ENCODE measurements at places on chromosomes 2 and 18.
A peak's percentile ranks its signal among the peaks of the same experiment; 100 is the strongest.

- no peak for DNase-seq
Observed at GRCh38 chr18:66994790-66995189, 390.9 kb upstream of the CDH19 start.

DNA sequence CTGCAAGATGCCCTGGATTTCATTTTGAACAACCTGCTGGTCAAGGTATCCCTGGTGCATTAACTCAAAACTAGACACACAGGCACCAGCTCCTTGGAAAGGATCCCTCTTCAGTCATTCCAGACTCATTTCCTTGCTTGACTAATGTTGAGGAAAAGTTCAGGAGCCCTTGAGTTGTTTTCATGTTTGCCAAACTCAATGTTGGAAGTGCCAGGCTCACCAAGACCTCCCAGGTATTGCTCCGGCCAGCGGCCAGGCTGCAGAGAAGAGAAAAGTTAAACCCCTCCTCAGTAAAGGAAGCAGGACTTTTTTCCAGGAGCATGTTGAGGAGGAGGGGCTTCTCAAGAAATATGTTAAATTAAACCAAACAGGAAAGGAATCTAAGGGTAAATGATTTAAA is 42.7 kb downstream of the TGIF1 start:
- no peak for DNase-seq

GRCh38 chr18:74577019-74577418 is 20.7 kb upstream of the ZNF407 start:
- DNase-seq, result no peak

DNA sequence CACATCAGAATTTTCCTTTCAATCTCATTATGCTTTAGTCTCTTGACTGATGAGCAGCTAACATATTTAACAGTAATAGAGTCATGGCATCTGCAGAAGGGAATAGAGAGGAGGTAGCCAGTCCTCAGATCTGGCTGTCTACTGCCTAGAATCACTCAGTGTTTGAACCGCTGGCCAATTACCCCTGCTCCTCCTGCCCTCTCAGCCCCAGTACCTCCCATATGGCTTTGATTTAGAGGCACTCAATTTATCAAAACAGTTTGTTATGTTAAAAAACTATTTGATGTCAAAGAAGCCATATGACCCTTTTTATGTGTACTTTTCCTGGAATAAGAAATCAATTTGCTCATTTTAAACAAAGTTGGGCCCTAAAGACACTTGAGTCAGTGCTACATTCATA is 355.2 kb downstream of the CMPK2 start:
- no peak for DNase-seq

- DNase-seq, result peak; percentile 57
Observed at GRCh38 chr2:197707316-197708213, 2.4 kb downstream of the MARS2 start.

GRCh38 chr2:223576873-223577272 is 25.3 kb downstream of the SCG2 start:
- DNase-seq, result no peak

DNA sequence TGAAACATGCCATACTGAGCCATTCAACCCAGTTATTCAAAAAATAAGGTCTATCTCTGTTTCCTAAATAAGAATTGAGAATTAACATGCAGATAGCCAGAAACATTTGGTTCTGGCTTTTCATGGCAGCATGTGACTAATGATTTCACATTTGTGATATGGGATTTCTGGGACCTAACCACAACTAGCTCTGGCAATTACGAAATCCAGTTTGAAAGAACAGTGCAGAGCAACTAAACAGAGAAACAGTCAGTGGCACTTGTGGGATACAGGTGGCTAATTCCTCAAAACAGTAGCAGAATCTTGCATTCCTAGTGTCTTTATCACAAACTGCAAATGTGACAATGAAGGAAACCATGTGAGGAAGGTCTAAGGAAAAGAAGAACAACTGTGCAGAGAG is 637.8 kb upstream of the CHAC2 start:
- DNase-seq, result no peak

DNA sequence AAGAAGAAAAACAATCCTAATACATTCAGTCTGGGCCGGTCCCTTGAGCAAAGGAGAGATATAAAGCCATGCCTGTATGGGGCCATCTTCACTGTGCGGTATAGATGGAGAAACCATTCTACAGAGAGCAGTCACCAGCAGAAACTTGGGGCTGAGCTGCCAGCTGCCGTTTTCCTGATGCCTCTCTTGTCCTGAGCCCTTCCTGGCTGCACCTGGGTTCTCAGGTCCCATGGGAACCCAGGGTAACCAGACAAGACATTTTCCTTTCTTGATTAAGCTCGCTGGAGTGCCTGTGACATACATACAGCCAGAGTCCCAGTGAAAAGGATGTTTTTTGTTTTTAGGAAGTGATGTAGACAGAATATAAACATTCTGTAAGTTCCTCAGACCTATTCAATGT is 5.3 kb upstream of the METTL21A start:
- no peak for DNase-seq

DNA sequence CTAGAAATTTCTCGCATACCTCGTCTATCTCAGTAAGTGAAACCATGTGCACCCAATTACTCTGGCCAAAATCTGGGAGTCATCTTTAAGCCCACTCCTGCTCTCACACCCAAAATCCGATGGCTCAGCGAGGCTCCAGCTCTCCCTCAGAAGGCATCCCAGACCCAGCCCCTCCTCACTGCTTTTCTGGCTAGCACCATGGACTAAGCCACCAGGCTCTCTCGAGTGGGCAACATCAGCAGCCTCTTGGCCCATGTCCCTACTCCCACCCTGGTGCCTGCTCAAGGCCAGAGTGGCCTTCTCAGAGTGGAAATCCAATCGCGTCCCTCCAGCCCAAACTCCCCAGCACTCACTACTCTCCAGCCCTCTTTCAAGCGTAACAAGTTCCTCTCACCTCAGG is 27.2 kb downstream of the TNS1 start:
- no peak for DNase-seq

DNA sequence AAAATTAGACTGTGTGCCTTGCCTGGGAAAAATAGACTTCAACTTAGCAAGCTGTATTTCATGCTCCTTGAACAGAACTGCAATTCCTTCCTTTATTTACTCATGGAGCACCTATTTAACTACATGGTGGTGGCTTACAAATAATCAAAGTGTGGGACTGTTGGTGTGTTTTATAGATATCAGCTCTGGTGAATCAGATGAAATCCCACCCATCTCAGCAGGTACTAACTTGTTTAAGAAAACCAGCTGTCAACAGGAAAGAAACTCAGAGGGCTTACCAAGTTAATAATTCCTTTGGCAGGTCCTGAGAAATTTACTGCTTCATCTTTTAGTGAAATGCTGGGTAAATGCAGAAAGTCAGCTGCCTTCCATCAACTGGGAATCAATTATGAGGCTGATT is 830.6 kb downstream of the SLC4A3 start:
- no peak for DNase-seq

DNA sequence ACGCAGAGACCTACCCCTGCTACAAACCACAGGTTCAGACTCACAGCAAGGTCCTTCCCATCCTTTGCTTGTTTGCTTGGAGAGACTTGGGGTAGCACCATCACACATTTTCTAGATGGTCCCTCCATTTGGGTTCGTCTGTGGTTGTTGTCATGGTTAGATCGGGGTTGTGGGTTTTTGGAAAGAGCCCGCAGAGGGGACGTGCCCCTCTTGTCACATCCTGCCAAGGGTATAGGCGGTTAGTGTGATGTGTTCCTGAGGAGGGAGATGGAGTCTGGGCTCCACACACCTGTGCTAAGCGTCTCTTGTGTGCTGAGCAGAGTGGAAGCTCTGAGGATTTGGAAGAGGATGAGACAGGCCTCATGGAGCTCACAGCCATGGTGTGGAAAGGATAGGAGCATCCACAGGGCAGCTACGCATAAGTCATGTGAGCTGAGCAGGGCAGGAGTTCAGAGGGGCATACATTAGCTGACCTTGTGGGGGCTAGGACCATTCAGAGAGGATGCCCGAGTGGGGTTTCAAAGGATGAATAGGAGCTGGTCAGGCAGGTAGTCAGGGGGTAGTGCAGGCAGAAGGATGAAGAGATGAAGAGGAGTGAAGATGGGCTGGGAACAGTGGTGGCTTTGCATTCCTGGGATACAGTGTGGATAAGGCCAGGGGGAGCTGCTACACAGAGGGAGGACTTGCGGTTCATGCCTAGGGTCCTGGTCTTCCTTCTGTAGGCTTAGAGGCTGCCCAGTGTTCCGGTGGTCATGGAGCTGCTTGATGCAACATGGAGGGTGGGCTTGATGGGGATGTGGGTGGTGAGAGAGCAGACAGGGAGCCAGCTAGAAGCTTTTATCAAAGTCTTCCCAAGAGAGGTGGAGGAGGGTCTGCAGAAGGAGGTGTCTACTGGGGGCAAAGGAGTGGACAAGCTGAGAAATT is 62.9 kb downstream of the ACKR3 start:
- no peak for DNase-seq
